Right renal cortex interstitium (tissue), 3 donors: ENCODE measurements at places on chromosomes 1 and 21. TPM values are rescaled to one million over a fixed set of nuclear protein-coding genes. Genes with fewer than 3 reads are reported as not detected.

GRCh38 chr1:234327577-234328164 lies 45.6 kb upstream of the COA6 start:
- DNase-seq, result no peak

CRB1 gene
- polyA plus RNA-seq, result 2.9 TPM

DNA sequence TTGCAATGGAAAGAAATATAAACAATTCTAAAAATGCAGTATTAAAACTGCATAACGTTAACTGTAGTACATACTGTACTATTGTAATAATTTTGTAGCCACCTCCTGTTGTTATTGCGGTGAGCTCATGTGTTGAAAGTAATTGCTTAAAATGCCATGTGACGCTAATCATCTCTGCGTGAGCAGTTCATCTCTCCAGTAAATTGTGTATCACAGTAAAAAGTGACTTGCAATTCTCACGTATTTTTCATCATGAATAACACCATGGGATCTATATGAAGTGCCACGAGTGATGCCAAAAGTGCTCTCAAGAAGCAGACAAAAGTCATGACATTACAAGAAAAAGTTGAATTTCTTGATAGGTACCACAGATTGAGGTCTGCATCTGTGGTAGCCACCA lies 82.4 kb upstream of the CYYR1 start:
- no peak for DNase-seq

DNA sequence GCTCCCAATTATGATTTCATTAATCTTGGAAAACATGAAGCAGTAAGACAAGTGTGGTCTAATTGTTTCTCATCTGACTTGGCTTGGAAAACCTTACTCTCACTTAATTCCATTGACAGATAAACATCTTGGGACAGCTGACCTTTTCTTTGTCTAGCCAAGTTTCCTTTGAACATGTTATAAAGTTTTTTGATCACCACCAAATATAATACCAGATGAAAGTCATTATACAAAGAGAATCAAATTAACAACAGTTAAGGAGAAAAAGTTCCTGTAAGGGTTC lies 50.2 kb downstream of the ALG14 start:
- DNase-seq, result no peak

GRCh38 chr1:78322928-78323680 lies 167.7 kb upstream of the PTGFR start:
- no peak for DNase-seq

DNA sequence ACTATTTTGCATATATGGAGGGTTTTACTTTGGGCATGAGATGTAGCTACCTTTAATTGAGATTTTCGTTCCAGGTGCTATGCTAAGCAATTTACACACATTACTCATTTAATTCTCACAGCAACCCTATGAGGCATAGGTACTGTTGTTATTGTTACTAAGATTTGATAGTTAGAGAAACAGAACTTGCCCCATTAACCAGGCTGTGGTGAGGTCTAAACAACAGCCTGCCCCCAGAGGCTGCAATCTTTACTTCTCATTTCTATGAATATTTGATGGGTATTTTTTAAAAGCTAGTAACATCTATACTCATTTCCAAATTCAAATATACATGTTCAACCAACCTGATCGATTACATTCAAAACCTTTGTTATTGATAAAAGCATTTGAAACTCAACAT lies 155.6 kb downstream of the GALNT2 start:
- DNase-seq, result no peak

SELP gene
- polyA plus RNA-seq, result 5.4 TPM

NPPA gene
- polyA plus RNA-seq, result 1.3 TPM

DNA sequence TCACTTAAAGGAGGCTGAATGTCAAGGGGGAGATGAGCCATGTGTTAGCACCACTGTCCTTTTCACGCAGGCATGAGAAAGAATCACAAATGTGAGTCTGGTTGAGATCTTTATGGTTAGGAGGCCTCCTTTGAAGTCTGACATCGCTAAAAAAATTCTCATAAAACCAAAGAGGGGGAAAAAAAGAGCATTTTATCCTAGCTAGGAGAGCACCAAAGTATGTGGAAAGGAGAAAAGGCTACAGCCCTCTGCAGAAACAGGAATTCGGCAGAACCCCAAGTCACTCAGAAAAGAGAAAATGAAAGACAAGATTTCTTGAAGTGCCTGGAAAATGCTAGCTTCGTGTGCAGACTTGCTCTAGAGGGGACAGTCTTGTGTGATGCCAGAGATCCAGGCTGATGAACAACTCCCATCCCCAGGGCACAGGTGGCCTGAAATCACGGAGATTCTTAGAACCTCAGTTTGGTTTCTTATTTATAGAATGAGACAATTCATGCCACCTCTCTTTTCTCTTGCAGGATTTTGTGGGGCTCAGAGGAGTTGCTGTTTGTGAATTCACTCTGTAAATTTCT lies 61.5 kb downstream of the RUNX1 start:
- no peak for DNase-seq
